ENCODE measurements at places on chromosomes 3 and 15.

DNA sequence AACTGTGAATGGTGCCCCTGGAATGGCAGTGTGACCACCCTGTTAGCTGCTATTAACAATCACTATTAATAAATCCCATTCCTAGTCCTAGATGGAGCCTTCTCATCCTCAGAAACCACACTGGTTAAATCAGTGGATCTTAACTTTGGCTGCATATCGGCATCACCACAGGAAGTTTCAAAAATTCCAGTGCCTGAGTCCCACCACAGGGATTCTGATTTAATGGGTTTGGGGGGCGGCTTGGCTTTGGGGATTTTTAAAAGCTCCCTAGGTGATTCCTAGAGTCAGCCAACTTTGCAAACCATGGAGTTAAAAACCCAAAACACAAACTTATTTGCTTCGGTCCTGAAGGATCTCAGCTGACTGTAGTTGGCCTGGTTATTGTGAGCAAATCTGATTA is 3.1 kb downstream of the FAM107A start:
- DNase-seq = no peak

DNA sequence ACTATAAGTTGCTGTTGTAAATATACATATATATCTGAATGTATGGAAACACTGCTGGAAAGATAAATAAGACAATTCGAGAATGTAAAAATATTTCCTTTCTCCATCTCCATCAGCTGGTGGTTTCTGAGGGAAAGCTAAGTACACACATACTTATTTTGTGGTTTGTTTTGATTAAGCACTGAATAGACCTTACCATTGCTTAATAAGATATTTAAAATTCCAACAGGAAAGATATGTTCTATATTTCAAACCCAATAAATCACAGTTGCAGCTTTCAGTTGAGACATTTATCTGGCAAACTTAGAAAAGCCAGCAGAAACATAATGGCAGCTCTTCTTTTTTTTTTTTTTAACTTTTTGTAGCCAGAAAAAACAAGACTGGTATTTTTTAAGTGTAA is 160.4 kb downstream of the VGLL3 start:
- no peak for DNase-seq

GRCh38 chr3:130895690-130896488 is 2.0 kb downstream of the ATP2C1 start:
- DNase-seq = no peak

DNA sequence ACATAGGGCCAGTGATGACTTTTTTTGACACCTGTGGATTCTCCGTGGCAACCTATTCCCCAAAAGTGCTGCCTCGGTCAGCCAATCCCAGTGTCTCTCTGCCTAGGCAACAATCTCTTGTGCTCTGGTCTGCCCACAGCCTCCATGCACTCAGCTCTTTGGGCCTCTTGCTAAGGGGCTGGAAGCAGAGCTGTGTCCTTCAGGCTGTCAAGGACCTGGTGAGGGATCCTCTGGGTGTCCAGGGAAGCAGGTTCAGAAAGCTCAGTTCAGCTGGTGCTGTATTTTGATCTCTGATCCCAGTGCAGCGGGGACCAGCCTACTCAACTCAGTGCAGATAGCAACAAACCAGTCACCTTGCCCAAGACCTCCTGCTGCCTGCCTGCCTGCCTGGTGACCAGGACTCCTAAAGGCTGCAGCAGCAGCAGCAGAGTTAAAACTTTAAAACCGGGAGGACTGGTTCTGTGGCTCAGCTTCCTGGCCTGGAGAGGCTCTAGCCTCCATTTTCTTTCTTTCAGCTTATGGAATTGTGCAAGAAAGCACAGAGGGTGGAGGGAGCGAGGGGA is 6.2 kb downstream of the PAK6 start:
- DNase-seq = no peak

DNA sequence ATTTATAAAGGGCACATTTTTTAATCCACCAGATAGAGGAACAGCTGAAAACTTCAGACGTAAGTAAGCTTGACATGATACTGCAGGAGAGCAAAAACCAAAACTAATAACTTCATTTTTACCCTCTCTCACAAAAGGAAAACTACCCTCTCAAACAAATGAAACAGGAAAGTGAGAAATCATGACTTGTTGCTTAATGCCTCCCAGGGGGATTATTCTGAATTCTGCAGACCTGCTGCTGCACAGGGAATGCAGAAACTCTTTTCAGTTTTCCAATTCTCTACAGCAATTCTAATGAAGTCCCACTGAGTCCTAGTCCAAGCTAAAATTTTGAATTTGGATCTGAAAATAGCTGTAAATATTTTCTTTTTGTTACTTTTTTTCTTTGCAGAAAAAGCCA is 637.1 kb upstream of the CCDC54 start:
- no peak for DNase-seq

- no peak for DNase-seq
These were observed 273.0 kb downstream of the PLCL2 start for GRCh38 chr3:17157713-17158112.

- DNase-seq = no peak
These were observed 314.0 kb downstream of the KBTBD8 start for GRCh38 chr3:67312155-67312554.

GRCh38 chr15:73934281-73934680 is 8.0 kb downstream of the LOXL1 start:
- DNase-seq = no peak

DNA sequence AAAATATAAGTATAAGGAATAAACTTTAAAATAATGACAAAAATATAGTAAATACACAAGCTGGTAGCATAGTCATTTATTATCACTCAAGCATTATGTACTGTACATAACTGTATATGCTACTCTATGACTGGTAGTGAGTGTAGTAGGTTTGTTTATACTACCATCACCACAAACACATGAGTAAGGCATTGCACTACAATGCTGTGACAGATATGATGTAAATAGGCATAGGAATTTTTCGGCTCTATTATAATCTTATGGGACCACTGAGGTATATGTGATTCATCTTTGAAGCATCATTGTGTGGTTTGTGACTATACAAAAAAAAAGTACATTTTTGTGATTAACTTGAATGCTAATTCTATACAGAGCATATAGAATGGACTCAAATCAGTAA is 35.3 kb upstream of the FBN1 start:
- DNase-seq = no peak

- no peak for DNase-seq
These were observed 752.3 kb downstream of the EPHA3 start for GRCh38 chr3:89859757-89860156.

- DNase-seq = peak; percentile 20
These were observed 9.8 kb downstream of the CTXND1 start for GRCh38 chr15:80242132-80242769.

DNA sequence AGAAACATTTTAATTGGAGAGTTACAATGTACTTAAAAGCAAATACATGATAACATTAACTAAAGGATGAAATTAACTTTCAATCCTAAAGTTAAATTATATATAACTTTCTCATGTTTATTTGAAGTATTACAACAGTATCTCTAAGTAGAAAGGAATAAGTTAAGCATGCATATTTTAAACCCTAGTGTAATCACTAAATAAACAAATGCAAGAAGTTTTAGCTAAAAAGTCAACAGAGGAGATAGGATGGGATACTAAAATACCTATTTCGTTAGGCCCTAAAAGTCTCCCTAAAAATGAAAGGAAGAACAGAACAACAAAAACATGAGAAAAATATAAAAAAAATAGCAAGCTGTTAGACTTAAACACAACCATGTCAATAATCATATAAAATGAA is 361.3 kb upstream of the THBS1 start:
- DNase-seq = no peak

- no peak for DNase-seq
These were observed 13.1 kb upstream of the LTF start for GRCh38 chr3:46477756-46478155.

- DNase-seq = no peak
These were observed 1.7 kb downstream of the MRAS start for GRCh38 chr3:138349926-138350665.

DNA sequence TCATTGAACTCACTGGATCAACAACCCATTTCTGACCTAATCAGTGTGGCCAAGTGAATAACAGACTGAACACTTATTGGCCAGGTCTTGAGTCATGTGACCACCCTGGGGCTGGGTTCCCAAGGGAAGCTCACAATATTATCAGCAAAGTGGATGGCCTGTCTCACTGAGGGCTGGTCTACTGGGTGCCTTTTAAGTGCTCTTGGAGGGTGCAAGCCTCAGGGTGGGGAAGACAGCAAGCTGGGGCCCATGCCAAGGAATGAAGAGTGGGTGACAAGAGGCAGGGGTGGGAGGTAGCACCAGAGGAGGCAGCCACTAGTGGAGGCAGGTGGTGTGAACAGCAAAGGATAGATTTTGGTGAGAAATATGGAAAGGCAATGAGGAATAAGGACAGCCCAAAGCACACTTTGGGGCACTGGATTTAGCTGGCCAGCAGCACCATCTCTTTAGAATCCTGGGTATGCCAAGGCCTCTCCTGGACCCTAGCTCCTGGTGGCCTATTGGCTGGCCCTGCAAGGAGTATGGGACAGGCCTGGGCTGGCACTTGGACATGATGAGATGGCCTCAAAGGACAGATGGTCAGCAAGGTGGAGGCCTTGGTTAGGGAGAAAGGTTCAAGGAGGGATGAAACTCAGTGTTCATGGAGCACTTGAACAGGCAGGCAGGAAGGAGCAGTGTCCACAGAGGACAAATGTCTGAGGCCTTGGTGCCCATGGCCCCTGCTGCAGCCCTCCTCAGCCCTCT is 34.2 kb downstream of the HMCES start:
- no peak for DNase-seq

- no peak for DNase-seq
These were observed 38.5 kb downstream of the ADAMTS7 start for GRCh38 chr15:78772738-78773137.

DNA sequence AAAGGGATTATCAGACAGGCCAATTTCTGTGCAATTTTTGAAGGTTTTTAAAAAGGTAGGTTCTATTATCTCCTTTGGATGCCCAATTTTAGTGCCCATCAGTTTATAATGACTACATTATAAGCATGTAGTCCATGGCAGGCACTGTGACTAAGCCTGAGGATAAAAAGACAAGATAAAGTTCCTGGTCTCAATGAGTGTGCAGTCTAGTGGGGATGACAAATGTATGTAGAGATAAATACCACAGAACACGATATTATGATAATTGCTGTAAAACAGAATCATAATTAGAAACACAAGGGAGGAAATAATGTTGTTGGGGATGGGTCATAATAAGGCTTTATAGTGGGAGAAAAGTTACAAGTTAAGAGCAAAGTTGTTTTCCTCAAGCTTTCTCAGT is 163.1 kb downstream of the ZNF385D start:
- no peak for DNase-seq

- no peak for DNase-seq
These were observed 799 bp downstream of the RARB start for GRCh38 chr3:25428789-25429335.

DNA sequence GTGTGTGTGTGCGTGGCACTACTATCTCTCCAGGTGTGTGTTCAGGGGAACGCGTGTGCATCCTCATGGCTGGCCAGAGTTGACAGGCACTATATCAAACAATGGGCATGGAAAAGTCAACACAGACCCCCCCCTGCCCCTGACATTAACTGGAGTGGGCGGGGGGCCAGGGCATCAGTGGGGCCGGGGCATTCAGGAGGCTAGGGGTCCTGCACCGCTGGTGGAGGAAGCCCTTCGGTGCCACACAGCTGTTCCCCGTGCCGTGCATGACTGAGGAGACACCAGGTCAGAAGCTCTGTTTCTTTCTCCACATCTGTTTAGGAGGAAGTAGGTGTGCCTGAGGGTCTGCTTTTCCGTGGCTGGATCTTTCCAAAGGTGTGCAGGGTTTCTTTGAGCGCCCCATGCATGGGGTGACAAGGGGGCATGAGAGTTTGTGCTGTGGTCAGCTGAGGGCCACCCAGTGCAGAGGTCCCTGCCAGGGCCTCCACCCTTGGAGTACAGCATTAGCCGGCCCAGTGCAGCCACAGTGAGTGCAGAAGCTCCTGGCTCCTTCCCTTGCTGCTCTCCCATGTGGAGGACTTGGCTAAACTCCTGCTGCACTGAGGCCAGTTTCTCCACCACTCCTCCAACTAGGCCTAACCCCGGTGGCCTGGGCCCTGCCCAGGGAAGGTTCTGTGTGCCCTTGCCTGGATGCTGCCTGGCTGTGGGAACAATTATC is 7.5 kb downstream of the C3orf22 start:
- DNase-seq = no peak

- no peak for DNase-seq
These were observed 93.2 kb downstream of the ZNF280D start for GRCh38 chr15:56640127-56640526.

- no peak for DNase-seq
These were observed 3.8 kb upstream of the ZNF280D start for GRCh38 chr15:56736881-56737707.

DNA sequence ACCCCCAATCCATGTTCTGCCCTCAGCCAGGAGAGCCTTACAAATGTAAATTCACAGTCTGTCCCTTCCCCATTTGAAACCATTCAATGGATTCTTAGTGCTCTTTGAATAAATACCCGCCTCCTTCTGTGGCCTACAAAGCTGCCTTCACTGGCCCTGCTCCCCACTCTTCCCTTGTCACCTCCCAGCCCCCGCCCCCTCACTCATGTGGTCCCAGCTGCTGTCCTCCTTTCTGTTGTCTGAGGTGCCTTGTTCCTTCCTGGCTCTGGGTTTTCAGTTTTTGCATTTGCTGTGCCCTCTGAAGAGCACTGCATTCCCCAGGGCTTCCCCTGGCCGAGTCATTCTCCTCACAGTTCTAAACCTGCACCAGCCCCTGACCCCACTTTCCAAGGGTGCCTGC is 3.2 kb downstream of the EFCAB12 start:
- no peak for DNase-seq

DNA sequence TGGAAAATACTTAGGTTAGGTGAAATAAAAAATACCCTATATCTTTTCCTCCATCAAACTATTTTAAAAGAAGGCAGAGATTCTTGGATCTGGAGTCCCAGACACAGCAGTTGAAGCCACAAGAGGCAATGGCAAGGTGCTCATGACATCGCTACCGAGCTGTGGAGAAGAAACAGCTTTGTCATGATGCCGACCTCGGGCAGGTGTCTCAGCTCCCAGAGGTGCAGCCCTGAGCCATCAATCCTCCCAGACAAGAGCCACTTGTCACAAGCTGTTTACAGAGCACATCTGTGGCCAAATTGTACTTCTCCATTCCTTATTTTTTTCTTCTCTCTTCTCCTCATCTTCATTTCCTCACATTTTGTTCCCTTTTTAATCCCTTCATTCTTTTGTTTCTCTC is 50.8 kb downstream of the GPR176 start:
- no peak for DNase-seq

DNA sequence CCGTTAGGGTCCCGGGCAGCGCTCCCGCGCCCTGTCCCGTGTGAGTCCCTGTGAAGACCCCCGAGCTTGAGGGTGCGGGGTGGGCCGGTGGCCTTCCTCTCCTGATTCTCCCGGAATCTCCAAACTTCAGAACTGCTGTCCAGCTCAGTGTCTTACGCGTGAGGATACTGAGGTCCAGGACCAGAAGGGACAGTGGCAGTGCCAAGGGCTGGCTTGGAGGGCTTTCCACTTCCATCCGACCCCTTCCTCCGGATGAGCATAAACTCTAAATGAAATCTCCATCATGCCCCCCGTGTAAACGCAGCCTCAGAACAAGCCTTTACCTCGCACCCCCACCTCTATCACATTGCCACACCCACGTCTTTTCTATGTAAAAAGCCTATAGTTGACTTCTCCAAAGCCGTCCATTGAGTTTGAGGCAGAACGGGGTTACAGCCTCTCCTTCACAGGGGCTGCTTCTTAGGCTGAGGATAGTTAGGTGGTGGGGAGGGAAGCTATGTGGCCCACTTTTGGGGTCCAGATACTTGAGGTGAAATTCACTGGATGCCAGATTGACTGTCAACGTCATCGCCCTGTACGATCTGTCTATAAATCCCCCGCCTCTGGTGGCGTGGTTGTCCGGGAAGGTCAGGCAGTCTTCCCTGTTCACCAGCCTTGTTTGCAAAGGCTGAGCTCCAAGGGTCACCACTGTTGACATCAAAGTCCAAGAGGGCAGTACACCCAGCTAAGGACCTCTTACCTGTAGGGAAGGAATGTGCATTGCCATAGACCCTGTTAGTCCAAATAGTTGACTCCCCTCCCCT is 1.1 kb downstream of the EDEM1 start:
- peak; percentile 6 for DNase-seq
